HT1080 (cell line): ENCODE measurements at places on chromosomes 3 and 15. TPM values are rescaled to one million over a fixed set of nuclear protein-coding genes. Genes with fewer than 3 reads are reported as not detected.

DNA sequence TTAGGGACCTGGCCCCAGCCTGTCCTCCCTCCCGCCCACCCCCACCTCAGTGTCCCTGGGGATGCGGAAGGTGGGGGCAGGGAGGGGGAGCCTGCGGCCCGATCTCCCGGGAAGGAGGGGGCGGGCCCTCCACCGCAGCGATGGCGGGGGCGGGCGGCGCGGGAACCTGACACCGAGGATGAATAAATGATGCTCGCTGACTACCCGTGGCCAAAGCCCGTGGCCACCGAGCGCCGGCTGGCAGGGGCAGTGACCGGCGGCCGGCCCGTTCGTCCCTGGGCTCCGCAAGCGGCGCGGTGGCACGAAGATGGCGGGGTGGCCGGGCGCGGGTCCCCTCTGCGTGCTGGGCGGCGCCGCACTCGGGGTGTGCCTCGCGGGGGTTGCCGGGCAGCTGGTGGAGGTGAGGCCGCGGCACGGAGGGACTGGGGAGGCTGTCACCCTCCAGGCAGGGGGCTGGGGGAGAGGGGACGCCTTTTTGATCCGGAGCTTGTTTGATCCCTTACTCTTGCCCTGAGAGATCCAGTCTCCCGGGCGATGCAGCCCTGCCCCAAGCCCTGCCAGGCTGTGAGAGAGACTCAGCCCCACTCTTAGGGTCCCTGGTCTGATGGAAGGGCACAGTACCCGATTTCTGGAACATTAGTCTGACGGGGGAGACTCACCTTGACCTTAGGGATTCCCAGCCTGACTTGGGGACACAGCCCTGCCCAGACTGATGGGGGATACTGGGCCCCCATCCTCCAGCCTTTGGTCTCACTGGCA is at the start of gene TMIE:
TSS of gene TMIE (plus strand) at position 212 of the 759 bp plus-strand sequence. CDS start at position 308, 96 bp downstream.
- no peak for DNase-seq

- DNase-seq, result no peak
These were observed 1050.7 kb downstream of the OTOL1 start for GRCh38 chr3:162547321-162547720.

- no peak for DNase-seq
These were observed 65.4 kb upstream of the THSD4 start for GRCh38 chr15:71049706-71050422.

- DNase-seq, result no peak
These were observed 227.5 kb upstream of the EPHA3 start for GRCh38 chr3:88879905-88880304.

DNA sequence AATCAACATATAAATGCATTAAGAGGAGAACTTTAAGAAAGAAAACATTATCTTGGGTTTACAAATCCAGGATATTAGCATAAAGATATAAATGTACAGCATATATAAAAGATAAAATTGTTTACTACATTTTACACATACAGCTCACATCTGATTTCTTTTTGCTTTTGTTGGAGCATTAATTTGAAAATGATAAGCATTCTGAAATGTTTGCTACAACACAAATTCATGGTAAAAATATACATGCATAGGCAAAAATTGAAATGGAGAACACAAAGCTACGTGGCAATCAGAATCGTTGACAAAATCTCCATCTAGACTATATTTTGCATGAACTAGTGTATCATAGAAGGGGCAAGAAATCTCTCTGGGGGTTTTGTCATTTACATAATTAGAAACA is 159.1 kb downstream of the TIGIT start:
- no peak for DNase-seq

- DNase-seq, result peak; percentile 67
These were observed 44.8 kb upstream of the RAF1 start for GRCh38 chr3:12708584-12709192.

DNA sequence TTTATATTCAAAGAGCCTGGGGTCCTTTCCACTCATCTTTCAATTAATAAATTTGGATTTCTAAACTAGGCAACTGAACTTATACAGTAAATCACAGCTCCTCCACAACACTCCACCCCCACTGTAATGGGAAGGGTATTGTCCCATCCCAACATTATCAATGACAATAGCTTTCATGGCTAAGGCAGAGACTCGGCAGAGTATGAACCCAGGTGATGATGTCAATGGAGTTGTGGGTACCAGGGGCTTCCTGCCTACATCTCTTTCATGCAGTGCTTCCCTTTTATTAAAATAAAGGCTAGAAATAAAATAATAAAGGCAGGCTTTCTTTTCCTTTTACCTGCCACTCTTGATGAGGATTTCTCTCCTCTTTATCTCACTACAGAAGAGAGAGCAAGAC is 109.5 kb downstream of the ADAM10 start:
- no peak for DNase-seq

DNA sequence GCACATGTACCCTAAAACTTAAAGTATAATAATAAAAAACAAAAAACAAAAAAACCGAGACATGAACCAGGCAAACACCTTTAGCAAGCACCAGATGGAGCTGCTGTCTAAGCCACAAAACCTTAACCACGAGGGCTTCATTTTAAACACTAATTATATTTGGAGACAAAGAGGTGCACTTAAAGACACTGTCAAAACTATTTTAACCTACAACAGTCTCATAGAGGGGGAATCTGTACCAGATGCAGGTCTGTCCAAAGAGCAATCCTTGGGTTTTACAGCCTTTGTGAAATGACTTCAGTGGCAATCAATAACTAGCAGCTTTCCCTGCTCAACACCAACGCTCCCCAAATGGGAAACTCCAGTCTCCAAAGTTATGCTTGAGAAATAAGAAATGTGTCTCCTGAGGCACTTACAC is 115.7 kb upstream of the TSPAN3 start:
- no peak for DNase-seq

DNA sequence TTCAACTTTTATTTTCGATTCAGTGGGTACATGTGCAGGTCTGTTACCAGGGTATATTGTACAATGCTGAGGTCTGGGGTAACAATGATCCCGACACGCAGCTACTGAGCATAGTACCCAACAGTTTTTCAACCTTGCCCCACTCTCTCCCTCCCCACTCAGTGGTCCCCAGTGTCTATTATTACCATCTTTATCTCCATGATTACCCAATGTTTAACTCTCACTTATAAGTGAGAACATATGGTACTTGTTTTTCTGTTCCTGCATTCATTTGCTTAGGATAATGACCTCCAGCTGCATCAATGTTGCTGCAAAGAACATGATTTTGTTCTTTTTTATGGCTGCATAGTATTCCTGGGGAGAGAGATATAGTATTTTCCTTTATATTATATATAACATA is 75.7 kb upstream of the EPHB3 start:
- DNase-seq, result no peak

GRCh38 chr3:143010024-143010423 is 8.7 kb downstream of the U2SURP start:
- no peak for DNase-seq

GRCh38 chr15:101612676-101613075 is 39.5 kb downstream of the TM2D3 start:
- no peak for DNase-seq

- DNase-seq, result no peak
These were observed 598.6 kb downstream of the FOXP1 start for GRCh38 chr3:70984776-70985482.

- no peak for DNase-seq
These were observed 313.4 kb upstream of the IL12A start for GRCh38 chr3:159675285-159675684.

DNA sequence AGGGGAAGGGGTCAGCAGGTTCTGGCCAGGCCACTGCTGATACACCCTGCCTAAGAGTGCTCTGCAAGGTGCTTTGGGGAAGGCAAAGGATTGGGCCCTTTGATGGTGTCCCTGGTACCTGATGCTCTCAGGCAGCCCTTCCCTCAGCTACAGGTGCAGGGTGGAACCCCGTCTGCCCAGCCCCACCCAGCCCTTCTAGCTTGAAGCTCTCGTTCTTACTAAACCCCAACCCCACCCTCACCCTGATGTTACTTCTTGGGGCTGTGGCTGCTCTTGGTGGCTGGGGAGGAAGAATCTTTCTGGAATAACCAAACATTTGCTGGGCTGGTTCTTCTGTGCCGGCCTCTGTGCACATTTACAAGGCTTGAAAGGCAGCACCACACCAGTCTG is 6.4 kb downstream of the GNAI2 start:
- no peak for DNase-seq

Gene TGFBR2
- total RNA-seq, result 76.6 and 98.3 TPM in 2 replicates

Gene CLDN11
- total RNA-seq, result 0.23 TPM in 1 of 2 replicates, not detected in the other
